ENCODE measurements at places on chromosomes 1 and 21. TPM values are rescaled to one million over a fixed set of nuclear protein-coding genes. Genes with fewer than 3 reads are reported as not detected.

GRCh38 chr1:21783679-21784603 is 992 bp upstream of the USP48 start:
- H3K27ac ChIP-seq, result peak overlapping the region; percentile 100
- peak overlapping the region; percentile 100 for H3K4me3 ChIP-seq
- DNase-seq, result no peak

GRCh38 chr1:36790191-36790590 is 244.1 kb downstream of the GRIK3 start:
- no peaks in the 10 kb centered on the region for H3K36me3 ChIP-seq
- no peak overlapping the region for H3K27ac ChIP-seq
- no peak overlapping the region for H3K4me3 ChIP-seq

GRCh38 chr1:95353194-95353593 is 119.2 kb downstream of the RWDD3 start:
- no peak overlapping the region for H3K27ac ChIP-seq
- H3K4me1 ChIP-seq, result no peaks in the 10 kb centered on the region
- no peak for DNase-seq

S100A12 gene
- 87.6 TPM for total RNA-seq

- peaks cover 45% of the 10 kb centered on the region for H3K4me1 ChIP-seq
- H3K27ac ChIP-seq, result no peak overlapping the region
- no peak overlapping the region for H3K4me3 ChIP-seq
- H3K36me3 ChIP-seq, result peaks cover 7% of the 10 kb centered on the region
- H3K27me3 ChIP-seq, result no peaks in the 10 kb centered on the region
Measured at GRCh38 chr1:16119926-16120325, 35.9 kb downstream of the EPHA2 start.

- peaks cover 7% of the 10 kb centered on the region for H3K36me3 ChIP-seq
- no peak for DNase-seq
- no peak overlapping the region for H3K4me3 ChIP-seq
- H3K27ac ChIP-seq, result no peak overlapping the region
- H3K4me1 ChIP-seq, result no peaks in the 10 kb centered on the region
- H3K27me3 ChIP-seq, result no peaks in the 10 kb centered on the region
Measured at GRCh38 chr1:42730002-42730401, 10.0 kb downstream of the CLDN19 start.

LCE1D gene
- not detected for total RNA-seq

GRCh38 chr1:95252422-95252821 is 18.4 kb downstream of the RWDD3 start:
- no peaks in the 10 kb centered on the region for H3K36me3 ChIP-seq
- no peak overlapping the region for H3K27ac ChIP-seq
- H3K4me3 ChIP-seq, result no peak overlapping the region

OR2T33 gene
- 0.11 TPM for total RNA-seq

DNA sequence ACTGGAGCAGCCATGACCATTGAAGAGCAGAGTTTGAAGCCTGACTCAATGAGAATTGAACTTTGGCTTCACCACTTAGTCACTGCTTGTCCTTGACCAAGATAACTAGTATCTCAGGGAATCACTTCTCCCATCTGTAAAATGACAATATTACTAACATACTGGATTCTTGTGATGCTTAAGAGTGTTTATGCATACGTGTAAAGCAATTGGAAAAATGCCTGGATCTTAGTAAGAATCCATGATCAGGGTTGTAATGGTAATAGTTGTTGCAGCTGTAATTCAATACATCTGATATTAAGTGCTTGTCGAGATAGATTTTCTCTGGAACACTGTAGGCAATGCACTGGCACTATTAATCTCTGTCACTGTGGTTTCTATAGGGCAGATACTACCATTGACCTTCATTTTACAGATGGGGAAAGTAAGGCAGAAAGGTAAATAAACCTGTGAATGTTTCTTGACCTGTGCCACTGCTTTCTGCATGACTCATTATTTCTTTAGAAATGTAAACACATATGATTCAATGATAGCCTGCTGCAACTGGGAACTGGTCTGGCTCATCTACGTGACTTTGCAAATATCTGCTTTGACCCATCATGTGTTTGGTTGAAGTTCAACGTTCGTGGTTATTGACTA is 662.5 kb downstream of the PLA2G4A start:
- H3K4me3 ChIP-seq, result no peak overlapping the region
- H3K27me3 ChIP-seq, result no peaks in the 10 kb centered on the region
- no peak for DNase-seq
- no peak overlapping the region for H3K27ac ChIP-seq
- H3K4me1 ChIP-seq, result no peaks in the 10 kb centered on the region
- H3K36me3 ChIP-seq, result no peaks in the 10 kb centered on the region
